Activated effector memory CD4-positive, alpha-beta T cell treated with Interleukin-2 at 50 U/mL for 16 hours (primary cell): ENCODE measurements at places on chromosomes 6 and 20.

DNA sequence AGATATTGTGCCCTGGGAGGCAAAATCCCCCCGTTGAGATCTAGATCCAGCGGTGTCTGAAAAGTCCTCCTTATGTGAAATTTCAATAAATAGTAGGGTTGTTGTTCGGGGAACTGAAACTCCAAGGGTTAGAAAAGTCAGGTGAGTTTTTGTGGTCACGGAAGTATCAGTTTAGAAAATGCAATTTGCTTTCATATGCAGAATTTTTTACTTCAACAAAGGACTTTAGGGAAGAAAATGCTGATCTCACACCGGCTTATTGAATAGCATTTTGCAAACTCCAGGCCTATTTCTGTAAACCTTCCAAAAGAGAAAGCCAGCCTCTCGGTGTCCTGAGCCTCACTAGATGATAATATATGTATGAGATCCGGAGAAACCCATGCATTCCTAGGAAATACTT, 254.7 kb downstream of the TSHZ2 start:
- no peak for DNase-seq

DNA sequence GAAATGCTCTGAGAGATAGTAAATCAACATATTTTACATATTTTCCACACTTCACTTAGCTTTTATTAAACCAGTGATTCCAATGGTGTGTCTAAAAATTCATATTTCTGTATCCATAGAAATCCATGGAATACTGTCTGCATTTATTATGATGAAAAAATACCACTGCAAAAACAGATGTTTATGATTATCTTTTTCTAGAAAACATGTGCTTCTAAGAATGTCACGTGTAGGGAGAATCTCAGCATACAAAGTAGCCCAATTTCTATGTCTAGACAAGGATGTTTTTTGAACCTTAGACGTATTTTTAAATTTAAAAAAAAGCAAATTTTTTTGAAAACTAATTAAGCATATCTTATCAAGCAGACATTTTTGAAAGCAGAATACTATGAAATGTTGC, 622.4 kb downstream of the TENT5A start:
- no peak for DNase-seq

DNA sequence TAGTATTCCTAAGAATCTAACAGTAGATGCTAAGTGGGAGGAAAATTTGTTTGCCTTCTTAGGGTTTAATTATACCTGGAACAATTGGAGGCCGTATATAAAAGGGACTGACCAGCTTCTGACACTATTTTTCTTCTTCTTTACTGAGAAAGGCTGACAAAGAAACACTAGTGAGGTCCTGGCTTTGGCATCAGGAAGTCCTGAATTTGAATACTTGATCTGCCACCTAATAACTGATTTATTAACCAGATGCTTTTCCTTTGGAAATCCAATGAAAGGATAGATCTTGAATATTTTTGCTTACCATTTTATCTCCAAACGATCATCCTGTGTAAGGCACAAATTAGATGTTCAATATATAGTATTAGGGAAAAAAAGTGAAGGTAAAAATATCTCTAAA, 382.5 kb downstream of the CENPW start:
- DNase-seq: no peak

- no peak for DNase-seq
These were observed 249.3 kb downstream of the PREX1 start for GRCh38 chr20:48578397-48579098.

DNA sequence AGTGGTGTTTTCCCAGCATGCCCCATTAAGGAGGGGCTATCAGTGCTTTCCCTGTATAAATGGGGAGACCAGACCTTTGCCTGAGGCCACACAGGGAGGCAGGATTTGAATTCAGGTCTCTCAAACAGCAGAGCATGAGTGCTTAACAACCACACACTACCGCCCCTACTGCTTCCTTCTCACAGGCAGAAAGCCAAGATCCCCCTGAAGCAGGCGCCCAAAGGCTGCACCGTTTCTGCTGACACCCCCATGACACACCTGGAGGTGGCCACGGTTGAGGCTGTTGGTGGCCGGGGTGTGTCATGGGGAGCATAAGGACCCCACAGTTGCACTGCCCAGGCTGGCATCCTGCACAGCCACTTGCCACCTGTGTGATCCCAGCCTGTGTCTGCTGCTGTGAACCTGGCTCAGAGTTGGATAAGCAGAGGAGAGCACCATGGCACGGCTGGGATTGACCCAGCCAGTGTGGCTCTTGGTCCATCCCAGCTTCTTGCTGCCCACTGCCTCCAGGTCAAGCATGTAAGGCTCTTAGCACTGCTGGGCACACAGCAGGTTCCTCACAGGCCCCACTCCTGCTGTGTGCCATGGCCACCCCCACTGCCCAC, 28.3 kb downstream of the PCK1 start:
- no peak for DNase-seq

- no peak for DNase-seq
These were observed 58.1 kb upstream of the REV3L start for GRCh38 chr6:111541026-111541681.

GRCh38 chr6:158268361-158269147, 43.7 kb upstream of the TULP4 start:
- DNase-seq: no peak
